ENCODE measurements at places on chromosomes 7 and 10. TPM values are rescaled to one million over a fixed set of nuclear protein-coding genes. Genes with fewer than 3 reads are reported as not detected.

DNA sequence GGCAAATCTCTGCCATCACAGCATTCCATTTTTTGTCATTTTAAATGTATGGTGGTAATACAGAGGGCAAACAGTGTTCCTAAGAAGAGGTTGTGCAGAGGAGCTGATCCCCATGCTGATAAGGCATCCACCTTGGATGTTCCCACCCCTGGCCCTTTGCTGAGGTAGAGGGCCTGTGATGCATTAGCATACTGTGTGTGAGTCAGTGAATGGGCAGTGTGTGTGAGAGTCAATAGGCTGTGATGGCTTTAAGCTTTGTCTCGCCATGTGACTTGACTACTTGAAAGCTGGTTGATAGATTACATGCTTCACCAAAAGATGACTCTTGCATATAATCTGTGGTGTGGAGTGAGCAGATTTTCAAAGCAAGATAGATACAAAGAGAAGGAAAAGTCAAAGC lies 81.3 kb downstream of the INSYN2A start:
- no peak for DNase-seq

- no peak for DNase-seq
Measured at GRCh38 chr7:16089801-16090200, 331.5 kb downstream of the CRPPA start.

DNA sequence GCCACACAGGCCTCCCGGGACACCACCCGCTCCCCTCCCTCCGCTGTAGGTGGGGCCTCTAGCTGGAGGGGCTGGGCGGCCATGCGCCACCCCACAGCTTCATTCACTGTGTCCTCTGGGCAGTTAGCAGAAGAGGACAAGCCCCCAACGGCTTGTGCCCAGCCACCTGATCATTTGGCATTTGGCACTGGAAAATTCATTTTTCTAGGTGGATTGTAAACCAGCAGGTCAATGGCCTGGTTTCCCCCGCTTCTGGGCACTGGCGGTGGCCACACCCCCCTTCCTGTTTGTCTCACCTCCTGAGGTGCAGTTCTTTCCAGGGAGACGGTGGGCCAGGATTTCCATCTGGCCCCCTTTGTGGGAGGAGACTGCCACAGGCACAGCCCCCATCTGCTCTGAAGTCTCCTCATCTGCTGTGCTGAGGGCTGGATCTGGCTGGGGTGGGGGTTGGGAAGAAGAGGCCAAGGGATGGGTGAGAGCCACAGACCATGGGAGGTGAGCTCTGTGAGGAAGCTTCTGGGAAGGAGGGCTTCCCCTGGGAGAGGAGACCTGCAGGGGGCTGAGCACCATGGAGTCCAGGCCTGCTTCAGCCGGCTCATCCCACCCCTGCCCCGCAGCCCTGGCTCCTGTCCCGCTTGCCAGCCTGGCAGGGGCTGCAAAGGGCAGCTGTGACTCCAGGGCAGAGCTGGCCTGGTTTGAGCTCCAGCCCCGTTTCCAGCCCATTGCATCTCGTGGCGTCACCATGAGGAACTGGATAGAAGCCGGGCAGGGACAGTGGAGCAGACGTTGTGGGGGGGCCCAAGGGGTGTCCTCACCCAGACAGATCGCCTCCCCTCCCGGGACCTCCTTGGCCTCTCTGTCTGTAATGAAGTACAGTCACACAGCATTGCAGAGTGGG lies 40.1 kb upstream of the SLC29A3 start:
- no peak for DNase-seq

- no peak for DNase-seq
Measured at GRCh38 chr7:4919969-4920766, 36.7 kb upstream of the RADIL start.

DNA sequence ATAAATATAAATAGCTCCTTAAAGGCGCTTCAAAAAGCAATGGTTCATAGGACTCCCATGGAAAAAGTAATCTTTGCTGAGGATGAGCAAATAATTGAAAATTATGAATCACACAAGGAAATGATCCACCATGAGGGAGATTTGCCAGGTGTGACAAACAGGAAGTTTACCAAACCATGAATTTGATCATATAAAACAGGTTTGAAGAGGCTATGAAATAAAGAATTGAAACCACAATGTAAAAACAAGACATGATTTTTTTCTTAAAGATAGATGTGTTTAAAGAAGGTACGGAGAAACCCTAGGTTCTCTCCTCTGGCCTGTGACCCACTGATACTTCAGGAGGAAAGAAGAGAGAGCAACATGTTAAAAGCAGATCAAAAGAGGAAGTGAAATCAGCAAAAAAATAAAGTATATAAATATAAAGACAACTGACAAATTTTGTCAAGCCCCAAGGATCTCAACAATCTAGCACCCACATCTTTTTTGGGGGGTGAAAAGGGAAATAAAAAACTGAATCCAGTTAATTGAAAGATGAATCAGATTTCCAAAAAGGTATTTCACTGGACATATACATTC lies 111.3 kb upstream of the ASAH2 start:
- DNase-seq: no peak

DNA sequence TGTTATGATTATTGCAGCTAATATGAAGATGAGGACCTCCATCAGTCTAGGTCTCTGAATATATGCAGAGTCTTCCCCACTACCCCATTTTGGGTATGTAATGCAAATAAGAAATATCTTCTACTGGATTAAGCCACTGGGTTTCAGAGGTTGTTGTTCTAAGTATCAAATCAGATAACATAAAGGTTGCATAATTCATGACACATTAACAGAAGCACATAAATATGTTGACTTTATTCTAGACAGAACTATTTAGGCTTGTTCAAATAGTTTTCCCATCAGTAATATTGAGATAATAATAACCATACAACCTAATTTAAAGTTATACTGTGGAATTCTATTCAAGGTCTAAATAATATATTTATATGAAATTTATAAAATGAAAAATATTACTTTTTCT lies 157.1 kb downstream of the ETV1 start:
- DNase-seq: no peak

The ZPBP gene
- not detected for total RNA-seq

The OPN1SW gene
- not detected for total RNA-seq

The ZWINT gene
- total RNA-seq: 115 TPM

The FAM13C gene
- total RNA-seq: 3.4 TPM

Data from RPMI7951 (cell line).